CD4-positive, alpha-beta T cell treated with Interleukin-2 at 100 ng/mL for 4 hours (primary cell): ENCODE measurements at places on chromosomes 2 and 18.

DNA sequence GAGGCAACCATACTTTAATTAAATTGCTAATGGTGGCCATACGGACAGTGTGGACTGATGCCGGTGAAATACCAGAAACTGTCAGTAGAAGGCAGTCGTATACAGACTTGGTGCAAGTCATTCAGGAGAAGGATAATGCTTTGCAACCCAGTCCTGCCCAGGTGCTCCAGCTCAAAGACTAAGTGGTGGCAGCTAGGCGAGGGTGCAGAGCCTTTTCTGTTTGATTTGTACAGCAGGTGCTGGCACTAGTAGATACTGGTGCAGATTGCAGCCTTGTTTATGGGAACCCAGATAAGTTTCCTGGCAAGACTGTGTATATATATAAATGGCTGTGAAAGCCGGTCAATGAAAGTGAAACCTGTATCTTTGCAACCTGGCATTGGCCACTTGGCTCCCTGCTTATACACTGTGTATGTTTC is 208.3 kb upstream of the SYT4 start:
- no peak for DNase-seq

DNA sequence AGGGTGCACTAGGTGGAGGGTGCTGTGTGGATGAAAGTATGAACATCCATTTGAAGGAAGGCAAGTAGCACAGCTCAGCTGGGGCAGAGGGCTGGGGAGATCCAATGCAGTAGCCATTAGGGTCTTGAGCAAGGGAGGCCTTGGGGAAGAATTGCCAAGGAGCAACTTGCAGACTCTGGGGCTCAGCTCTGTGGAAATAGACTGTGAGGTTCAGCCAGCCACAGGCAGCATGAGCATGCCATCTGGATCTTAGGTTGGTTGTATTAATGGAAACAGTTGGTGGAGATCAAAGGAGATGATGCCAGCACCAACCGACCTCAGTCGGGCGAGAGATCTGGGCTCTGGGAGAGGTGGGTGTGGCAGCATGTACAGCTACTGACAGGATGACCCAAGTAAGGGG is 5.6 kb downstream of the ZAP70 start:
- no peak for DNase-seq

DNA sequence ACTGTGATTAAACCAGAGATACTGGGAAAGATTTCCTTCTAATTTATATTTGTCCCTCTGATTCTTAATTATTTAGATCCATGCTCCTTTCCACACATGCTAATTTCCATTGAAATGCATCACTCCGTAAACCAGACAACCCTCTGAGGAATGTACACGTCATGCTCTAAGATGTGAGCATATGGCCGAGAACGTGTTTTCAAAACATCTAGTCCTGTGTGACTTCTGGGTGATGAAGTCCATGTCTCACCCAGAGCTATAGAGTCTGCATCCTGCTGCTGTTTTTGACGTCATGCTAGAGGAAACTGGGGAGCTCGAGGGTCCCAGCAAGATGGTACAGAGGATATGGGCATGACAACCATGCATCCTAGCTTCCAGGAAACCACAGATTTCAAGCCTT is 53.6 kb downstream of the CAPN13 start:
- DNase-seq = no peak

DNA sequence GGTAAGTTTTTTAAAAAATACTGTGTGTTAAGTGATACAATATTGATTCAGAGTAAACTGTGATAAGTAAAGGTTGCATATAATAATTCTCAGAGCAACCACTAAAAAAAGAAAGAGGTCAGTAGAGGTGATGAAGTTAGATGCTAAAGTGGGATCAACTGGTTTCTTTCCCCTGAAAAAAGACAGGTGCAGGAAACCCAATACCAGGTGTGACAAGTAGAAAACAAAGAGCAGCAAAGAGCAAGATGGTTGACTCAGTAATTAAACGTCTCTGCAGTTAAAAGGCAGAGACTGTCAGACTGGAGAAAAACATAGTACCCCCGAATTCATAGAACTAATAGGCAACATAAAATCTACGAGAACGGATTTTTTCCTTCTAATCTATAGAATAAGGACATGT is 128.3 kb downstream of the ATP9B start:
- DNase-seq = no peak

- no peak for DNase-seq
These were observed 1117.6 kb upstream of the DDX18 start for GRCh38 chr2:116696903-116697302.

DNA sequence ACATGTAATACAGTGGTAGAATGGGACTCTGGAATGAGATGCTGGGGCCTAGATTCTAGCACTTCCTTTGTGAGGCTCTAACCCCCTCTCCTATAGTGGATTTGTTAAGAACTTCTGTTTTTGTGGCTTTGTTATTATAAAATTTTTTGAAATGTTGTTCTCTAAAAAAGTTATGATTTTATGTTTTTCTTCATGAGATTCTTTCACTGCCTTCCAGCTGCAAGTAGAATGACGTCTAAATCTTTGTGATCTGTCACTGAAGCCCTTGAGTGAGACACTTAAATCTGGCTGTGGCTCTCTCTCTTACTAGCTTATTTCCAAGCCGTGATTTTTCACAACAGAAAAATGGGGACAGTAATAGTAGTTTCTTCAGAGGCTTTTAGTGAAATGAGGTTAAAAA is 1.6 kb downstream of the CASP8 start:
- DNase-seq = no peak

- no peak for DNase-seq
These were observed 46.7 kb downstream of the KLF7 start for GRCh38 chr2:207119048-207119447.

DNA sequence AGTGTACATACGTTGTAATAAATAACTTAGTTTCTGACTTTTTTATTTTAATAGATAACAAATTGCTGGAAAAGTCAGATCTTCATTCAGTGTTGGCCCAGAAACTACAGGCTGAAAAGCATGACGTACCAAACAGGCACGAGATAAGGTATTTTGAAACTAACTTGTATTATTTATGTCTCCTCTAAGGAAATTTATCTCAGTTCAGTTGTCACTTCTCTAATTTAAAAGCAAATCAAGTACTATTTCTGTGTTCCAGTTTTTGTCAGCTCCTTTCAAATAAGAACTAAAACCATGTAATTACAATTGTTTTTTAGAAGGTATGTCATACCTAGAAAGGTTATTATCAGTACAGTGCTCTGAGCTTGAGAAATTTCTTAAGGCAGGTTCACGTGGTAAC is 4.6 kb downstream of the ATG16L1 start:
- DNase-seq = no peak

- DNase-seq = no peak
These were observed 396.1 kb downstream of the TDRD15 start for GRCh38 chr2:21519821-21520220.

DNA sequence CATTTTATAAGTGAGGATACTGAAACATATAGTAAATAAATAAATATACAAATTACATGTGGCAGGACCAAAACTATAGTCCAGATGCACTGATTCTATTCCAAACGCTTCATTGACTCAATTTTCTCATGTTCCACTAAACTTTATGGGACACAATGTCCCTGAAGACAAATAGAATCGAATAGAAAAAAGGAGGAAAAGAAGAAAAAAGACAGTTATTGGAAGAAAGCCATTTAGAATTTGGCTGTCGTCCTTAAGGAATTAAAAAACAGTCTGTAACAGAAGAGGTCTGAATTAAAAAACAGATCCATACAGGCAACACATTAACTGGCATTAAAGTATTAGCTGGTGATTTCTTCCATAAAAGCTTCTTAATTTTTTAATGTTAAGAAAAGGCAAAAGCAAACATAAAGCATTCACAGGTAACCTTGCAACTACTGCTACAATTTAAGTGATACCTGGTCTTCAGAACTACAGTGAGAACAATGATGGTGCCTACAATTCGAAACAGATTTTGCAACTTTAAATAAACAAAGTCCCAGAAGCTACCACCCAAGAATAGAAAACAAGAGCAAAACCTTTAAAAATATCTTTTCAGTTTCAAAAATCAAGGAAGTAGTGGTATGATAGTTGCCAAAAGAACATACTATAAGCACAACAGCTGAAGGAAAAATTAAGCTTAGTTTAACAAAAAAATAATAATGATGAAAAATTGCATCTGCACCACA is 17.4 kb upstream of the CHAC2 start:
- no peak for DNase-seq

DNA sequence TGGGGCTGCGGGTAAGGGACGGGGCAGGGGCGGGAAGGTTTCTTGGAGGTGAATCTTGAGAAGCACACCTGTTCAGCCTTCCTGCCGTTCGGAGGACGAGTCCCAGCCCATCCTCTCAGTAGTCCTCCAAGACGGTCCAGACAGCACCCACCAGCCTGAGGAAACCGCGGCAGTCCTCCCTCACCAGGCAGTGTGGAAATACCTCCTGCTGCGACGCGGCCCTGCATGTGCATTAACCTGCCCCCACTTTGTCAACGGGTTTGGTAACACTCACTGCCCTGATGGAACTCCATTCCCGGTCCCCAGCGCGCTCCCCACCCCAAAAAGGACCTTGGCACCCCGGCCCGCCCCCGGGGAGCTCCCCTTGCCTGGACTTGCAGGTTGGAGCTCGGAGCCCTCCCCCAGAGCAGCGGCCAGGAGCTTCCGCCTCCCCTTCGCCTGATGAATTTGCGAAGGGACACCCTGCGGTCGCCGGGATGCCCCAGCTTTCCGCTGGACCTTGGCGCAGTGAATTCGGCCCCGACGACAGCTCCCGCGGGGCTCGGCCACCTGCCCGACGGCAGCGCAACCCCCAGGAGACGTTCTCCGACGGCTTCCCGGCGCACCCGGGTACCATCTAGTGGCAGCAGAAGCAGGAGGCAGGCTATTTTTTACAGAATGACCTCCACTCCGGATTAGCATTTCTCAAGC is 31.5 kb downstream of the ACVR1C start:
- DNase-seq = peak; percentile 54

- peak; percentile 37 for DNase-seq
These were observed 102.2 kb upstream of the ASB18 start for GRCh38 chr2:236366397-236366796.

- DNase-seq = no peak
These were observed 1.1 kb upstream of the TMEFF2 start for GRCh38 chr2:192195548-192196418.

GRCh38 chr2:115573756-115574155 is 1131.3 kb downstream of the DPP10 start:
- DNase-seq = no peak

- DNase-seq = no peak
These were observed 64.2 kb downstream of the NPAS2 start for GRCh38 chr2:100884145-100884621.

- no peak for DNase-seq
These were observed 72.5 kb upstream of the CYP1B1 start for GRCh38 chr2:38148501-38148900.

DNA sequence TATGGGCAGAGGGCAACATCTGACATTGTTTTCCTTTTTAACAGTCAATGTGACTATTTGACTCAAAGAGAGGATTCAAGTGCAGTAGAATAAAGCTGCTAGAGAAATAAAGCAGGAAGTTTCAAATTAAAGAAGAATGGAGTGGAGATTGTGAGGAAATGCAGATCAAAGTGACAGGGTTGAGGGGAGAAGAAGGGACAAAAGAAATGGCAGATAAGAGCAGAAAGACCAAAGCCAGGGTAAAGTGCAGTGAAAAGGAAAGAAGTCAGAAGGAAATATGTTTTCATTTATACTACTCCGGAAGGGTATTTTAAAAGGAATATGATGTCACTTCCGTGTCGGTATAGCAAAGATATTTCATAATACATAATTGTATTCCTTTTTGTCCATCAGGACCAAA is 297.5 kb upstream of the CRIM1 start:
- no peak for DNase-seq
